Pancreas (tissue), 10 donors: ENCODE measurements at places on chromosomes 3 and 15. TPM values are rescaled to one million over a fixed set of nuclear protein-coding genes. Genes with fewer than 3 reads are reported as not detected.

GRCh38 chr3:35785234-35785888 is 146.0 kb downstream of the ARPP21 start:
- no peak for DNase-seq

DNA sequence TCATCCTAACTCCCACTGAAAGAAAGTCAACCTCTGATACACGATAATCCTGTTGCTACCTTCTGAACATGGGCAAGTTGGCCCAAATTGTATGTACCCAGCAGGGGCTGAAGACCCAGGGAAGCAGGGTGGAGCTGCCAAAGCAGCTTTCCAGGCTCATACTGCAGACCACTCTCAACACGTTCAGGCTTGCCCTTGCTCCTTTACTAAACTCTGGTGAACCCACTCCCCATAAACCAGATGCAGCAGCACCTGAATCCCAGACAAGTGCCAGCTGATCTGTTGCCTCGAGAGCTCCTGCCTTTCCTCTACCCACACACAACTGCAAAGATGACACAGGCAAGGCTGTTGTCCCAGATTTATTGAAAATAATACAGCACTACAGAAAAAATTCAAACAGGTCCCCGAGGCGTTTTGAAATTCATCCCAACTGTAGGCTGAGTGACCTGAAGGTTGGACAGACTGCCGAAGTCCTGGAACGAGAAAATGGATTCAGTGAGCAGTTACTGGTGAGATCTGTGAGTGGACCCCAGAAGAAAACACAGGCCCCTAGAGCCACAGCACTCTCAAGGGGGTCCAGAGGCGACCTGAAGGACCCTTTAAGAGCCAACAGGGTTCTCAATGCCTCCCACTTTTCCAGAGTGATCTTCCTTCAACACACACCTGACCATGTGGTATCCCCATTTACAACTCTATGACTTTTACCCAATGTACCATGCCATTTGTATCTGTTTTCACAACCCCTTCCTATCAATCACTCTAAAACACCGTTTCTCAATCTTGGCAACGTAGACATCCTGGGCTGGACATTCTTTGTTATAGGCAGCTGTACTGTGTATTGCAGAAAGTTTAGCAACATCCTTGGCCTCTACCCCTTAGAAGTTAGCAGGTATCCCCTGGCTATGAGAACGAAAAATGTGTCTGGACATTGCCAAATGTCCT is 3.6 kb downstream of the RPS17 start:
- DNase-seq = no peak

- DNase-seq = no peak
Measured at GRCh38 chr15:51864408-51865056, 35.1 kb downstream of the TMOD3 start.

DNA sequence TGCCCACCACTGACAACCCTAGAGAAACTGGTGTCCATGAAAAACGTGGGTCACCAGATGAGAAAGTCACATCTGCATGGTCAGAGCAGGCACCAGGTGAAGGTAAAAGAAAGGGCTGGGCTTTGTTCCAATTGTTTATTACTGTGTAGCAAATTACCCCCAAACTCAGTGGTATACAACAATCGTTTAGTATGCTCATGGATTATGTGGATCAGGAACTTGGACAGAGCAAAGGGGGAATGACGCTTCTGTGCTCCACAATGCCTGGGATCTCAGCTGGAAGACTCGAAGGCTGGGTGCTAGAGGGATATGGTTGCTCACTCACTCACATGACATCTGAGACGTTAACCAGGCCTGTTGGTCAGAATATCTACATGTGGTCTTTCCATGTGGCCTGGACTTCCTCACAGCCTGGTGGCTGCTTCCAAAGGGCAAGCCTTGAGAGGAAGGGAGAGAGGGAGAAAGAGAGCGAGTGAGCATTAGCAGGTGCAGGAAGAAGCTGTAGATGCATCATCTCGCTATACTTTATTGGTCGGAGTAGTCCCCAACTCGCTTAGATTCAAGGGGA is 44.9 kb downstream of the LPP start:
- DNase-seq = no peak

DNA sequence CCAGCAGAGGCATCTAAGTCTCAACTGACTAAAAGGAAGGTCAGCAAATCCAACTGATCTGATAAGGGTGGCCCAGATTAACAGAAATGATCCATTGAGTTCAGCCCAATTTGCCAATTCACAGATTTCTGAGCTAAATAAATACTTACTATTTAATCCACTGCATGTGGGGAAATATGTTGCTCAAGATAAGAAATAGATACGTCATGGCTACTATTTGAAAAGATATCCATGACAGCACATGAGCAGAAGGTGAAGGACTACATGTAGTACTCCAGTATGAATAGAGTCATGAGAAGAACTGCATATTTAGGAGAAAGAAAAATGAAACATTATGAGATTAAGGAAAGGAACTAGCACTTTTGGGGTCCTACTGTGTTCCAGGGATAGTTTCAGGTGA is 332.4 kb downstream of the ARPP21 start:
- DNase-seq = no peak

- DNase-seq = no peak
Measured at GRCh38 chr15:49466119-49466518, 43.1 kb downstream of the FGF7 start.

GRCh38 chr3:56915966-56916586 is 114.3 kb upstream of the ARHGEF3 start:
- no peak for DNase-seq

DNA sequence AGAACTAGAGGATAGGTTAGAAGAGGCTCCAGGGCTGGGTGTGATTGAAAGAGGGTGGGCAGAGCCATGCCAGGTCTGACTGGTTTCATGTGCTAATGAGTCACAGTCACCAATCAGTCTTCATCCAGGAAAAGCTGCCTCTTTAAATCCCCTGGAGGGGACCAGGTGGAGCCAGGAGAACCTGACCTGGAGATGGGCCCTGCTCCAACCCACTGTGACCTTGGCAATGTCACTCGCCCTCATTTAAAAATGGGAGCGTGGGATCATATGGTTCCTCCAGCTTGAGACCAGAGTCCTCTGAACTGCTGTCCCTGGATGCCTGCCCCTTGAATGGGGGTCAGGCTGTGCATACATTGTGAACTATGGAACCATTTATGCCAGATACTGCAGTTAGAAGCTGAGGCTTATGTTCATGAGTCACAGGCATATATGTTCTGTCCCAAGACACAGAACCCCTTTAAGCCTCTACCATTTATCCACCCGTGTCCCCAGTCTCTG is 23.0 kb downstream of the HES1 start:
- DNase-seq = peak; percentile 76

Gene INSYN1
- total RNA-seq = 1.7 TPM

Gene SLC28A1
- not detected for total RNA-seq

Gene TRIM42
- not detected for total RNA-seq
